ENCODE measurements at places on chromosomes 5 and 9. TPM values are rescaled to one million over a fixed set of nuclear protein-coding genes. Genes with fewer than 3 reads are reported as not detected.

DNA sequence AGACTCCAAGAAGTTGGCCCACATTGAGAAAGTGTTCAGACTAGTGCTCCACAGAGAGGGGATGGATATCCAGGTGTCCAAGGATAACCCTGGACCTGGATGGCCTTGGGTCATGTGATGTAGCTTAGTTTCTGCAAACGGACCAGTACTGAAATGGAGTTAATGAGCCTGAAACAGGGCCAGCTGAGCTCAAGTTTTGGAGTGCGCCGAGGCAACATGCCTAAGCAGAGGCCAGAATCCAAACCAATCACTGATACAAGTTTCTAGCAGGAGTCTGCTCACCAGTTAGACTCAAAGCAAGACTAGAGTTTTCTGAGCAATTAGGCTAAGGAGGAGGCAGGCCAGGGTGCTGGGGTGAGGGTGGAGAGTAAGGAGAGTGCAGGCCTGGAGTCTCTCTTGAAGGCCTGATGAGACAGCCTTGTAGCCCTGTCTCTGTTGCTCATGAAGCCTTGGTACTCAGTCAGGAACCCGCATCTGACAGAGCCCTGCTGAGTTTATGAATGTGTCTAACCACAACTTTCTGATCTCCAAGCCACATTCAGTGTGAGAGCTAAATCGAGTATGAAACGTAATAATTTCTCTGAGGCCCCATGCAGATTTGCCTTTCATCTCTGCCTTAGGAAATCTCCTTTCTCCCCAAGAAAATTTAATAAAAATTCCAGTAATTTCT is 68.9 kb upstream of the EQTN start:
- DNase-seq, result no peak

DNA sequence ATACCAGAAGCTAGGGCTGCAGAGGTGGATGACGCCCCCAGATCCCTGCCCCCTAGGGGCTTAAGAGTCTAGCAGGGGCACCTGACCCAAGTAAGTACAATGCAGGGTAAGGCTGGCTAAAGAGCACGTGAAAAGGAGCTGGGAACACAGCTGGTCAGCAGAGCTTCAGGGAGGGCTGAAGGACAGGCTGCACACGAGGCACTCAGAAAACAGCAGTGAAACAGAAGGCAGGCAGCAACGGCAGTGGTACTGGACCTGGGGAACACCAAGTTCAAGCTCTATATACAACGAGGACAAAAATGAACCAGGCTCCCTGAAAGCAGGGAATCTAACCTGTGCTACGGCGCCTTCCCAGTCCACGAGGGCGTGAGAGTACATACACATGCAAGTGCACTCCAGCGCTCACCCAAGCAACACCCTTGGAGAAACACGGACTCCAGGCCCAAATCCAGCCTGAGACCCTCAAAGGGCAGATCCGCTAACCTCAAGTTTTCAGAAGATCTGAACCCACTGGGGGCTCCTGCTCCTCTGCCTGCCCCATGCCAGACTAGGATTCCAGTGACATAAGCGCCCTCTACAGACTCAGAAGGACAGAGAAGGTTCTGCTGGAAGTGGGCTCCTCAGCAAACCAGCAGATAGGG is 57.4 kb downstream of the PSMB7 start:
- no peak for DNase-seq

- no peak for DNase-seq
Measured at GRCh38 chr5:89300426-89300970, 417.5 kb upstream of the MEF2C start.

DNA sequence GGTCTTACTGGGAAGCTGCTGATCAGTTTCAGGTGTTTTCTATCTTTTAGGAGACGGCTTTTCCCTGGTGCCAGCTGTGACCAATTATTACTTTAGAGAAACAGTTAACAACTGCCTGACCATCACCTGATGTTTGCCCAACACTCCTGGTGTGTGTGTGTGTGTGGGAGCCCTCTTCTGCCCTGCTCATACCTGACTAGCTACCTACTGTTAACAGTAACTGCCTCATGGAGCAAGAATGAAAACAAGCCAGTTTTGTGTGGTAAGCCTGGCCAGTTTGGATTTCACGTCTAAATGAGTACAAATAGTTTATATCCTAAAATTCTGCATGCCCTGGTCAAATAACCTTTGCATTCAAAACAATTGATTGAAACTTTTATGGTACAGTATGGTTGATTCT is 46.1 kb upstream of the RIOK2 start:
- no peak for DNase-seq

The SPATA31A3 gene
- total RNA-seq, result not detected

The FREM1 gene
- total RNA-seq, result 1.7 TPM

All from glutamatergic neuron (in vitro differentiated cells).